T-helper 2 cell (primary cell): ENCODE measurements at places on chromosomes 1 and 21.

DNA sequence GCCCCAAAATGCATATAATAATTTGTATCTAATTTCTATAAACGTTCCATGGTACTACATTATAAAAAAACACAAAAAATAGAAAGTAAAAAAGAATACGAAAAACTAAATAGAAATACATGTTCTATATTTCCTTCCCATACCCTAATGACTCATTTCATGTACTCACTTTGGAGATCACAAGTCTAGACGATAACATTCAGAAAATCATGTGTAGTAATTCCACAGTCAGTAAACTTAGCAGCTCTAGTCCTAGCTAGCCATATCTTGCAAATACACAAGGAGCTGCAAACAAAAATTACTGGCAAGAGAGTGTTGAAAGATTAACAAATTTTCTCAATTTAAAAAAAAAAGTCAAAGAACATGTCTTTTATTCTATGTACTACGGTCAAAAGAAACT lies 1.4 kb downstream of the GOLPH3L start:
- no peak for DNase-seq

DNA sequence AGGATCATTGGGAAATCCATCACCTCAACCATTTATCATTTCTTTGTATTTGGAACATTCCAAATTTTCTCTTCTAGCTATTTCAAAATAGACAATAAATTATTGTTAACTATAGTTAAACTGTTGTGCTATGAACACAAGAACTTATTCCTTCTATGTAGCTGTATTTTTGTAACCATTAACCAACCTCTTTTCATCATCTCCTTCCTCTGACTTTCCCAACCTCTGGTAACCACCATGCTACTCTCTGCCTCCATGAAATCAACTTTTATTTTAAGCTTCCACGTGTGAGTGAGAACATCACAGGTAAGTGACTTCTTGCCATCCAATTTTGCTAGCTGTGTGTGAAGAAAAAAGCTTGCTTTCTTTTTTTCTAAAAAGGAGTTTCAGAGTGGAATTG lies 418 bp downstream of the IFI44L start:
- DNase-seq: no peak

DNA sequence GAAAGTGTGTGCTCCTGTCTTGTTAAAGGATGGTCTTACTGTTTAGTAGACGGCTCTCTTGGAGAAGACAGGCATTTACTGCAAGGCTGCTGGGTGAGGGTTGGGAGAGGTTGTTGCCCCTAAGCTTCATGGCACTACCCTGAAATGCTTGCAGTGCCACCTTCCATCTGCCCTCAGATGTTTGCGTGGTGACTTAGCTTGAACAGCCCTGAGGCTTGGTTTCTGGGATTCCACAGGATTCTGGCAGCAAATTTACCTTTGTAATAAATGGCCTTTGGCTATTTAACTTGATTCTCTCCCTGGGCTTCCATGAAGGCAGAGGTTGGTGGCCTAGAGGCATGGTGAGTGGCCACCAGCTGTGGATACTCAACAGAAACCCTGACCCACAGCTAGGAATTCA lies 11.6 kb downstream of the MTARC1 start:
- no peak for DNase-seq

- DNase-seq: no peak
Measured at GRCh38 chr1:62068978-62069377, 125.7 kb upstream of the L1TD1 start.

DNA sequence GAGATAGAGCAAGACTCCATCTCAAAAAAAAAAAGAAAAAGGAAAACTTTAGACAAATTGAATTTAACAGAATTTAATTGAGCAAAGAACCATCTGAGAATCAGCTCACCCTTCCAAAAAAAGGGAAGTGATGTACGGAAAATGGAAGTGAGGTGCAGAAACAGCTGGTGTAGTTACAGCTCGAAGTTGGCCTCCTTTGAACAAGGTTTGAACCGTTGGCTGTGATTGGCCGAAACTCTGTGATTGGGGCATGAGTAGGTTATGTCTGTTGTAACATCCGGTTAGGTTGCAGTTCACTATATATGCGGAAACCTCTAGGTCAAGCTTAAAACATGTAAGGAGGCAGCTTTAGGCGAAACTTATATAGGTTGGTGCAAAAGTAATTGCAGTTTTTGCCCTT lies 97.9 kb upstream of the KIF26B start:
- no peak for DNase-seq
